ENCODE measurements at places on chromosomes 7 and 10. TPM values are rescaled to one million over a fixed set of nuclear protein-coding genes. Genes with fewer than 3 reads are reported as not detected.

DNA sequence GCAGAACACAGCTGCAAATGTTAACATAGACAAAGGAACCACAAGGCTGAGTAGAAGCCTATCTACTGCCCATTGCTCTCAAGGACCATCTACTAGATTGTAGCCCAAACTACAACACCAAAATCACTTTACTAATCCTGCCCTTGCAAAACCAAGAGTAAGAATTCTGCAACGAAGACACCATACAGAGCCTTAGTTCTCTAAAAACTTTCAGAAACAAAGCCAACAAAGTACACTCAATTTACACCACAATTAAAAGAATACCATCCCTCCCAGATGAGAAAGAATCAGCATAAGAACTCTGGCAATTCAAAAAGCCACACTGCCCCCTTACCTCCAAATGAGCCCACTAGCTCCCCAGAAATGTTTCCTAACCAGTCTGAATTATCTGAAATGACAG lies 294.3 kb downstream of the CTNNA3 start:
- DNase-seq, result no peak

GRCh38 chr7:128167042-128167701 lies 73.9 kb upstream of the LEP start:
- DNase-seq, result peak; percentile 63

- no peak for DNase-seq
Observed at GRCh38 chr10:33809732-33810131, 475.3 kb upstream of the NRP1 start.

Gene OR9A2
- total RNA-seq, result not detected

Gene TRA2A
- total RNA-seq, result 86.0 TPM

GRCh38 chr7:50660040-50660829 lies 95.0 kb upstream of the DDC start:
- no peak for DNase-seq

GRCh38 chr7:39746103-39746819 lies 122.9 kb downstream of the RALA start:
- DNase-seq, result peak; percentile 55

DNA sequence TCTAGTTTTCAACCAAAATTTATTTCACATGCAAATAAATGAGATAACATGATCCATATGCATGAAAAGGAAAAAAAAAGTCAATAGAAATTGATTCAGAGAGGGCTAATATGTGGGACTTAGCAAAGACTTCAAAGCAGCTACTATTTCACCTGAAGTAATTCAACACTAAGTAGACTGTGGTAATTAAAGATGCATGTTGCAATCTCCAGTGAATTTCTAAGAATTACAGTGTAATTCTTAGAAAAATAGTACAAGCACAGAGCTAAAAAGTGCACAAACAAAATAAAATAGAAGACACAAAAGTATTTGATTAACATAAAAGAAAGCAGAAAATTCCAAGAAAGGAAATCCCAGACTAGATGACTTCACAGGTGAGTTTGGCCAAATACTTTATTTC lies 25.7 kb downstream of the GPR22 start:
- DNase-seq, result no peak

- peak; percentile 60 for DNase-seq
Observed at GRCh38 chr10:35565602-35566081, 39.5 kb upstream of the GJD4 start.

Gene CRHR2
- total RNA-seq, result not detected

GRCh38 chr10:119270762-119271366 lies 63.5 kb downstream of the GRK5 start:
- DNase-seq, result peak; percentile 27

DNA sequence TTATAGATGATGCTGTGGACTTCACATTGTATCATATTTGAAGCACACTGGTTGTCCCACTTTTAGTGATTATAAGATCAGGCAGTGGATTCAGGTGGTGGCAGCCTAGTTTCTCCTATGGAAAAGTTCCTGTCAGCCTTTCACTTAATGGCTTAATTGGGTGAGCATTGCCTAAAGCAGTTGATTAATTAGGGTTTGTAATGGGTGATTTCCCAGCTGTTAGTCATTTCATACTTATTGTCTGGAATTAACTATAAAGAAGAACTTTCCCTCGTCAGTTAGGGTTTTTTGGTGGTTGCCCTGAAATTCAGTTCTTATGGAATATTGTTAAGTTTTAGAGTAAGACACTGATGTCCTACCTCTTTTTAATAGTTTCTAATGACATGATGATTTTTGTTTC lies 78.8 kb downstream of the SLC25A40 start:
- DNase-seq, result no peak

- DNase-seq, result no peak
Observed at GRCh38 chr7:12684733-12685132, 2.7 kb upstream of the ARL4A start.

- DNase-seq, result peak; percentile 66
Observed at GRCh38 chr7:44470135-44470479, 20.4 kb downstream of the NUDCD3 start.

DNA sequence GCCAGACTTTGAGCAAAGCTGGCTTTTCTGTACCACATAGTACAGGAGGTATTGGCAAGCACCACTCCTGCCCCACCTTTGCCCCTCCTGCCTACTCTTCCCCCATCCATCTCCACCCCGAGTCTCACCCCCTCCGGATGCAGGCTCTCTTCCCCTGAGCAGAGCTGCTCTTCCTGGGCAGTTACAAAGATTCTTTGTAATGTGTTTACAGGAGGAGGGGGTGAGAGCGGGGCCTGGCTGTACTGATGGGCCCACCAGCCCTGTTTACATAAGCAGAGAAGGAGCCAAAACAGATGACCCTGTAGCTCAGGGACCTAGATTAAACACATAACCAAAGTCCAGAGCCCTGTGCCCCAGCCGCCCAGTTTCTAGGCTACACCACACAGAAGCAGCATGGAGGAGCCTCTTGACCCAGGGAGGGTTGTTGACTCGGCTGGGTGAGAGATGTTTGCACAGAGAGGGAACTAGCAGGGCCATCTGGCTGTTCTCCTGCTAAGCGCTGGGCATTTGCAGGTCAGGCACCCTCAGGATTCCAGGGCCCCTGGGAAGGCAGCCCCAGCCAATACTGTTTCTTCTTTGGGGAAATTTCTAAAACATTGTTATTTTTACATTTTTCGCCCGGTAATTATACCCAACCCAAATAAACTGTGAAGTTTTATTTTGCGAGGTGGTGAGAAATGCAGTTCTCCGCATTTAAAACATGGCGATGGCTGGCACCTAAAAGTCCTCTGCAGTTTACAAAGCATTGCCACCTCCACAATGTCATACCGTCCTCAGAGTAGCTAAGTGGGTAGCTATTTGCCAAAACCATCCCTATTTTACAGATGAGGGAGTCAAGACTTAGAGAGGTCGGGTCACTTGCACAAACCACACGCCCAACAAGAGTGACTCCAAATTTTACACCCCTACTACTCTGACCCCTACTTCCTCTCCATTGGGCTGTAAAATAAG lies 11.4 kb upstream of the ZKSCAN1 start:
- DNase-seq, result no peak

GRCh38 chr7:47690902-47691558 lies 109.1 kb upstream of the TNS3 start:
- peak; percentile 76 for DNase-seq
